ENCODE measurements at places on chromosomes 1 and 21.

- no peak for DNase-seq
Observed at GRCh38 chr21:43287111-43287760, 118.4 kb downstream of the CRYAA start.

DNA sequence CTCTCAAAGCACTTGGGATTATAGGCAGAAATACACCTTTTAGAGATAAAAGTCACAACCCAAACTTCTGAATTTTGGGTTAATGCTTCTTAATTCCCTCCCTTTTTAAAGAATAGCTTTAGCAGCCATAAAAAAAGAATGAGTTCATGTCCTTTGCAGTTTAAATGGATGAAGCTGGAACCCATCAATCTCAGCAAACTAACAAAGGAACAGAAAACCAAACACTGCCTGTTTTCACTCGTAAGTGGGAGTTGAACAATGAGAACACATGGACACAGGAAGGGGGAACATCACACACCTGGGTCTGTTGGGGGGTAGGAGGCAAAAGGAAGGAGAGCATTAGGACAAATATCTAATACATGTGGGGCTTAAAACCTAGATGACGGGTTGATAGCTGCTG, 55.8 kb downstream of the SLC27A3 start:
- no peak for DNase-seq

DNA sequence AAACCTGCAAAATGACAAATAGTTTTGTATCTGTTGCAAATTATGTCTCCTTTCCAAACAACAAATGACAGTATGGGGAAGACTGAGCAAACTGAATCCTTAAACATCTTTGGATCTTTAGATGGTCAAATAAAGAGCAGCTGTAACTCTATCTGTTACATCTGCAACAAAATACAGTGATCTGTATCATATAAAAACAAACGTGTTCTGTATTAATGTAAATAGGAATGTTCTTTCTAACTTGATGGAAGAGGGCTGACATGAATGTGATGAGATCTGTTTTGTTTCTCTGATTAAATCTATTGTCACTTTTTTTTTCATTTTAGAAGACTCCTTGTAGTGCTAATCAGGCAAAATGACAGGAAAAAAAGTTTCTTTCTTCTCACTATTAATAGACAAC, 159.5 kb downstream of the GPATCH2 start:
- no peak for DNase-seq

GRCh38 chr1:149923626-149924025, 4.0 kb downstream of the SF3B4 start:
- no peak for DNase-seq

DNA sequence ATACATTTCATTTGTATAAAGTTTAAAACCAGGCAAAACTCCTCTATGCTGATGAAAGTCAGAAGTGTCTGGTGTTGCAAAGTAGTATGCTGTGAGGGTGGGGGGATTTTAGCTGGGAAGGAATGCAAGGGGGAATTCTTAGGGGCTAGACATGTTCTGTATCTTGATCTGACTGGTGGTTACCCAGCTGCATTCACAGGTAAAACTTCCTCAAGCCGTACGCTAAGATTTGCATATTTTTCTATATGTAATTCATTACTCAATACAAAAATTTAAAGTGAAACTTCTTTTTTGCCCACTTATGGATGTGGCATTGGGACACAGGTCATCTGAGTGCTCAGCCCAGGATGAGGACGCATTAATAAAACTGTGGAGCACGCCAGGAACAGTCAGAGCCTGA, 323.3 kb downstream of the PAPPA2 start:
- no peak for DNase-seq

- no peak for DNase-seq
Observed at GRCh38 chr1:235976490-235976889, 88.4 kb downstream of the NID1 start.

All from NK-92 treated with Interleukin-12 subunit alpha and Interleukin-12 subunit beta, amount 100 ng/mL, for 24 hours (cell line).